ENCODE measurements at places on chromosomes 2 and 18. TPM values are rescaled to one million over a fixed set of nuclear protein-coding genes. Genes with fewer than 3 reads are reported as not detected.

- no peak for DNase-seq
- no peaks in the 10 kb centered on the region for H3K27me3 ChIP-seq
- H3K27ac ChIP-seq, result no peak overlapping the region
- H3K4me3 ChIP-seq, result no peak overlapping the region
Measured at GRCh38 chr2:45494275-45494977, 116.6 kb downstream of the SRBD1 start.

GRCh38 chr18:29373000-29373399, 1196.1 kb upstream of the CDH2 start:
- H3K4me3 ChIP-seq, result no peak overlapping the region
- no peaks in the 10 kb centered on the region for H3K36me3 ChIP-seq
- no peaks in the 10 kb centered on the region for H3K4me1 ChIP-seq
- H3K27me3 ChIP-seq, result no peaks in the 10 kb centered on the region

Gene WNT10A
- total RNA-seq, result 0.18 TPM

DNA sequence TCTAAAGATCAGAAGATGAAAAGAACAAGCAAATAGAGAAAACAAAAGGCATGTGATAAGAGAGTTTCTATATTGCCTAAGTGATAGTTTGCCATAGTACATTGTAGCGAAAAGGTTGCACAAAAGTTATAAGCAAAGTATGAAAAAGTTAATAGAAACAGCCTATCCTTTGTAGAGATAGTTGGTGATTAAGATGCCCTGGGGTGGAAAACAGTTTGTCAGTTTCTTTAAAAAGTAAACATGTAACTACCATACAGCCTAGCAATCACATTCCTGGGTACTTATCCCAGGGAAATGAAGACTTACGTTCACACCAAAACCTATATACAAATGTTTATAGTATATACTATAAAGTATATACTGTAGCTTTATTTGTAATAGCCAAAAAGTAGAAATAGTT, 16.9 kb upstream of the DAPL1 start:
- H3K27ac ChIP-seq, result no peak overlapping the region
- H3K4me1 ChIP-seq, result no peaks in the 10 kb centered on the region
- no peak overlapping the region for H3K4me3 ChIP-seq
- no peaks in the 10 kb centered on the region for H3K36me3 ChIP-seq

- no peaks in the 10 kb centered on the region for H3K27me3 ChIP-seq
- no peak for DNase-seq
- no peak overlapping the region for H3K27ac ChIP-seq
- H3K4me1 ChIP-seq, result no peaks in the 10 kb centered on the region
- no peaks in the 10 kb centered on the region for H3K36me3 ChIP-seq
Measured at GRCh38 chr2:104574367-104574766, 279.5 kb upstream of the POU3F3 start.

- H3K27me3 ChIP-seq, result no peaks in the 10 kb centered on the region
- H3K27ac ChIP-seq, result no peak overlapping the region
- H3K36me3 ChIP-seq, result no peaks in the 10 kb centered on the region
- H3K4me1 ChIP-seq, result peaks cover 16% of the 10 kb centered on the region
Measured at GRCh38 chr2:73914667-73915066, 12.0 kb upstream of the DGUOK start.

Gene ZDBF2
- 9.3 TPM for total RNA-seq

Gene DNAH7
- total RNA-seq, result not detected

GRCh38 chr2:188293601-188294351, 2.1 kb downstream of the GULP1 start:
- H3K27me3 ChIP-seq, result peaks cover 46% of the 10 kb centered on the region
- no peak for DNase-seq
- H3K4me1 ChIP-seq, result peaks cover 7% of the 10 kb centered on the region
- no peak overlapping the region for H3K27ac ChIP-seq

DNA sequence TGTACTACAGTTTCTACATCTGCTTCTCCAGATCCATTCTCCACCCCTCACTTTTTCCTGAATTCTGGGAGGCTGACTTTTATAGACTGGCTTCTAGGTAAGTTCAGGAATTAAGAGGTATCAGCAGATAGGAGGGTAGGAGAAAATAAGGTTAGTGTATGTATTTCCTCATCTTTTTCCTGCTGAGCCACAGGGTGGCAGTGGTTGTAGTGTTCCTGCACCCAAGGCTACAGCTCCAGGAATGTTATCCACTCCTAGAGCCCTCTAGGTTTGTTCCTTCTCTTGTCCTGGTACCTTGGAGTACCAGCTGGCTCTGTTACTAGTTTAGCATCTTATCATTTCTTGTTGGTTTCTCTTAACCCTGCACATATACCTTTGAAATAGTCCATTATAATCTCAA, 40.7 kb upstream of the C2orf66 start:
- no peak overlapping the region for H3K4me3 ChIP-seq
- H3K27me3 ChIP-seq, result no peaks in the 10 kb centered on the region
- no peak for DNase-seq
- H3K27ac ChIP-seq, result peak overlapping the region; percentile 6
- H3K36me3 ChIP-seq, result peaks cover 26% of the 10 kb centered on the region

Gene DOK6
- total RNA-seq, result not detected

GRCh38 chr2:200860092-200860795, 4.2 kb downstream of the CLK1 start:
- no peak for DNase-seq
- H3K36me3 ChIP-seq, result peaks cover 67% of the 10 kb centered on the region
- peak overlapping the region; percentile 84 for H3K27ac ChIP-seq

GRCh38 chr18:2589345-2590068, 18.1 kb downstream of the NDC80 start:
- no peaks in the 10 kb centered on the region for H3K27me3 ChIP-seq
- peak overlapping the region; percentile 77 for H3K27ac ChIP-seq
- DNase-seq, result no peak
- H3K4me1 ChIP-seq, result peaks cover 58% of the 10 kb centered on the region
- peak overlapping the region; percentile 63 for H3K4me3 ChIP-seq

- no peaks in the 10 kb centered on the region for H3K27me3 ChIP-seq
- H3K27ac ChIP-seq, result peak overlapping the region; percentile 82
- H3K4me3 ChIP-seq, result peak overlapping the region; percentile 99
- peaks cover 31% of the 10 kb centered on the region for H3K36me3 ChIP-seq
- H3K4me1 ChIP-seq, result peaks cover 41% of the 10 kb centered on the region
Measured at GRCh38 chr2:53969968-53970723, 647 bp downstream of the PSME4 start.

DNA sequence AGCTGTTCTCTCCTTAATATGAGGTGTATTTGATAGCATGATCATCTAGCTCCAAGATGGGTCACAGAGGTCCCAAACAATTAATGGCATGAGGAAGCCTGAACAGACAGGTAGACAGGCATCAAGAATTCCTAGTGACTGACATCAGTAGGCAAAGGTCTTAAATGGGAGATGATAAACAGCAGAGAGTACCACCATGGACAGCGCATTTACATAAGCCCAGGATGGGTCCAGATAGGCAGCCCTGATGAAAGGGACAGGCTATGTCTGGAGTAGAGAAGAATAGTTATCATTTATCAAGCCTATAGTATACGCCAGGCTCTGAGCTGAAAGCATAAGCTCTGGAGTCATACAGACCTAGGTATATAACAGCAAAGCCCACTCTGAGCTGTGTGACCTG, 434.7 kb upstream of the SETBP1 start:
- H3K27ac ChIP-seq, result no peak overlapping the region
- H3K4me3 ChIP-seq, result no peak overlapping the region
- no peaks in the 10 kb centered on the region for H3K27me3 ChIP-seq

DNA sequence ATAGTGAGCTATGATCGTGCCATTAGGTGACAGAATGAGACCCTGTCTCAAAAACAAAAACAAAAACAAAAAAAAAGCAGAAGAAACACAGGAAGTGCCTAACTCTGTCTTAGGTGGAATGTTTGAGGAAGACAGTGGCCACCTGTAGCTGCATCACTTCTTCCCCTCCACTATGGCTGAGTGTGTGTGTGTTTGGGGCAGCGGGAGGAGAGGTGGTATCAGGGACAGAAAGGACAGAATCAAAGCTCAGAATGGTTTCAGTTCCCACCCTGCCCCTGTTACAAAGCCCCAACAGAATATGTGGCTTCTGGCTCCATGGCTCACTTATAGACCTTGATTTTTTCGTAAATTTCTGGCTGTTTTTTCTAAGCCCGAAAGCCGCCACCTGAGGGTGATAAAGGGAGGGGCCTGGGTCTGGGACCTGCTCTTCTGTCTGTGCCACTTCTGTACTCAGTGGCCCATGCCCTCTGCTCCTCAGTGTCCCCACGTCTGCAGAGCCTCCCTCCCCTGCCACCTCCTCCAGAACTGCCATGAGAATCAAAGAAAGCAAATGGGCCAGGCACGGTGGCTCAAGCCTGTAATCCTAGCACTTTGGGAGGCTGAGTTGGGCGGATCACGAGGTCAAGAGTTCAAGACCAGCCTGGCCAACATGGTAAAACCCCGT, 27.4 kb downstream of the SERTAD2 start:
- H3K36me3 ChIP-seq, result peaks cover 9% of the 10 kb centered on the region
- H3K27ac ChIP-seq, result no peak overlapping the region
- peaks cover 7% of the 10 kb centered on the region for H3K4me1 ChIP-seq
- DNase-seq, result no peak

GRCh38 chr2:46029332-46029811, 267.8 kb upstream of the EPAS1 start:
- no peaks in the 10 kb centered on the region for H3K36me3 ChIP-seq
- no peak overlapping the region for H3K27ac ChIP-seq
- H3K27me3 ChIP-seq, result no peaks in the 10 kb centered on the region
- peaks cover 22% of the 10 kb centered on the region for H3K4me1 ChIP-seq
- H3K4me3 ChIP-seq, result no peak overlapping the region

Gene IL36B
- not detected for total RNA-seq

- H3K36me3 ChIP-seq, result no peaks in the 10 kb centered on the region
- no peak overlapping the region for H3K4me3 ChIP-seq
- DNase-seq, result no peak
- H3K4me1 ChIP-seq, result no peaks in the 10 kb centered on the region
Measured at GRCh38 chr2:60453872-60454271, 99.6 kb downstream of the BCL11A start.

GRCh38 chr2:67658820-67659219, 261.7 kb downstream of the ETAA1 start:
- H3K36me3 ChIP-seq, result no peaks in the 10 kb centered on the region
- H3K27ac ChIP-seq, result no peak overlapping the region
- DNase-seq, result no peak
- H3K4me3 ChIP-seq, result no peak overlapping the region
- H3K4me1 ChIP-seq, result no peaks in the 10 kb centered on the region

DNA sequence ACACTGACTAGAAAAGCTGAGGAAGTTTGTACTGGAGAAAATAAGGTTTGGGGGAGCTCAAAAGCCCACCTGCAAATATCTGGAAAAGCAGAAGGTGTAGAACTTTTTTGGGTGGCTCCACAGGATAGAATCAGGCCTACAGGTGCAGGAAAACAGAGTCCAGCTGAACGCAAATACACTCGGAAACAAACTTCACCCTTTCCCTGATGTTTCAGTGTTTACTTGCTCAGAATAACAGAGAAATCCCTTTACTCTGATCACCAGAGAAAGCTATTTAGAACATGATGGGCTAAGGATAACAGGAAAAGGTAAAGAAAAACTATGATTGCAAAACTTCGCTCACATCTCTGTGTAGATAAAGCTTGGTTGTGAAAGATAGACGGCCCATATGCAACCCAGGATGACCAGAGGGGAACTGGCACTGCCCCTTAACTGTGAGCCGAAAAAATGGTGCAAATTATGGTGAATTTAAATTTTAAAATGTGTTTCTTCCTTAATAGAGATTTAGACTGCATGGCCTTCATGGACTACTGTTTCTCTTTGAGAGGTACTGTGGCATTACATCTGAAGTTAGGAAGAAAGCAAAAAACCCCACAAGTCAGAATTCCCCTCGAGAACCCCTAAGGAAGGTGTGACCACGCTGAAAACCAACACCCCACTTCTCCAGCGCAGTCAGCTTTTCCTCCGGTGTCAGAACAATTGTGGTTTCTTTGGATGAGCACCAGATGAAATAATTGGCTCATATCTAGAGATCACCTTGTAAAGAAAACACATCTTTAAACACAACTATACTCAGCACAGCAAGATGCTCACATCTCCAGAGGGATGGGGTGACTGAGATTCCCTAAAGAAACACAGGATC, 84.5 kb upstream of the TMEM247 start:
- no peak for DNase-seq
- peaks cover 20% of the 10 kb centered on the region for H3K27me3 ChIP-seq
- no peak overlapping the region for H3K4me3 ChIP-seq
- H3K36me3 ChIP-seq, result no peaks in the 10 kb centered on the region

Gene AQP4
- total RNA-seq, result not detected

GRCh38 chr18:34729740-34730355, 19.8 kb downstream of the DTNA start:
- H3K27ac ChIP-seq, result no peak overlapping the region
- no peaks in the 10 kb centered on the region for H3K27me3 ChIP-seq

DNA sequence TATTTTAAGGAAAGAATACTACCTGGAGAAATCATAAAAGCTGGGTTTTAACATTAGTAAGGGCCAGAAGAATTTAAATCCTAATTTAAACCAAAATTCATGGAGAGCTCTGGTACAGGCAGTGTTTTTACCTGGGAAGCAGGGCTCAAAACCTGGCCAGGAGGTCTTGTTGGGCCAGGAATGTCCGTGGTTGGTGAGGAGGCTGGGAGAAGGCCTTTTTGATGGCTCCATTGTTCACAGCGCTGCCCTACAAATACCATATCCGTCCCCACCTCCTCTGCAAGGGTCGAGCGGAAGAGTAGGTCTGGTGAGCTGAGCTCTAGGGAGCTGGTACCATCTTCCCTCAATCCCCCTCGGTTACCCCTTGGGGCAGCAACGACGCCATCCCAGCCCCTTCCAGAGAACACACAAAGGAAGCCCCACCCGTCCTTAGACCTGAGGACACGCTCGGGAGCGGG, 10.9 kb upstream of the HOXD1 start:
- DNase-seq, result no peak
- no peaks in the 10 kb centered on the region for H3K36me3 ChIP-seq
- no peak overlapping the region for H3K4me3 ChIP-seq
- peaks cover 78% of the 10 kb centered on the region for H3K27me3 ChIP-seq
- no peak overlapping the region for H3K27ac ChIP-seq
- H3K4me1 ChIP-seq, result peaks cover 6% of the 10 kb centered on the region

Gene KRTCAP3
- total RNA-seq, result 3.5 TPM

DNA sequence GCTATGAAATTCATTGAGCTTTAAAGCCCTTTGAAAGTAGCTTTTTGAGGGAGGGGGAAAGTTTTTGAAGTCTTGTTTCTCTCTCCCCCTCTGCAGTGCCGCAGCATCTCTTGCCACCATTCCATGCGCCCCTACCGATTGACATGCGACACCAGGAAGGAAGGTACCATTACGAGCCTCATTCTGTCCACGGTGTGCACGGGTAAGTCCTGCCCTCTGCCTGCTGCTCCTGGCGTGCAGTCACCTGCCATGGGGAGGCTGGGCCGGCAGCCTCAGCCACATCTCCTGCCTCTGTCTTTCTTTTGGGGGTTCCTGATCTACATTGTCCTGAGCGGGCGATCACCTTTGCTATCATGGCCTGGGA, 191.6 kb downstream of the GLI2 start:
- H3K4me3 ChIP-seq, result no peak overlapping the region
- no peaks in the 10 kb centered on the region for H3K36me3 ChIP-seq

Gene RAB27B
- 0.10 TPM for total RNA-seq

Gene AP1S3
- total RNA-seq, result 11.9 TPM

DNA sequence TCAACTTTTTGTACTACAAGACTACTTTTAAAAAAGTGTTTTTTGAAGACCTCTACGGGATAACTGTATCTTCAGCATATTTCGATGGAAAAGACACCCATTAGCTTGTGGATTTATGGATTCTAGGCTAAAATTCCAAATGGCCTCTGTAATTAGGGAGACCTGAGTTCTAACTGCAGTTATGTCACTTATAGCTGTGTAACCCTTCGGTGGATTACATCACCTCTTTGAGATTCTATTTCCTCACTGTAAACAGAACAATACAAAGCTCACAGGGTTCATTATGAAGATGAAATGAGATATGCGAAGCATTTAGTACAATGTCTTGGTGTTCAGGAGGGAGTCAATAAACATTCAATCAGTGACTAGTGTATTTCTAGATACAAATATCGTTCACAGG, 24.2 kb downstream of the LMAN2L start:
- H3K27ac ChIP-seq, result no peak overlapping the region
- no peak for DNase-seq
- no peak overlapping the region for H3K4me3 ChIP-seq
- no peaks in the 10 kb centered on the region for H3K4me1 ChIP-seq
- H3K36me3 ChIP-seq, result peaks cover 12% of the 10 kb centered on the region

Measured in activated T-helper 1 cell treated with anti-CD3 and anti-CD28 coated beads, Interleukin-12 subunit alpha, Interleukin-12 subunit beta, Interleukin-2, Interleukin-4 antibody, amounts not matched to agents 30 ng/mL and 10 ng/mL and 1 ng/mL, durations not matched to agents 14 hours and 24 hours and 36 hours (primary cell).